ENCODE measurements at places on chromosomes 6 and 20.

GRCh38 chr6:31441365-31442267 lies 38.2 kb downstream of the MICA start:
- H3K4me3 ChIP-seq, result no peak overlapping the region
- H3K27me3 ChIP-seq, result peaks cover 39% of the 10 kb centered on the region
- H3K27ac ChIP-seq, result no peak overlapping the region
- DNase-seq, result peak; percentile 91
- H3K36me3 ChIP-seq, result peaks cover 26% of the 10 kb centered on the region

DNA sequence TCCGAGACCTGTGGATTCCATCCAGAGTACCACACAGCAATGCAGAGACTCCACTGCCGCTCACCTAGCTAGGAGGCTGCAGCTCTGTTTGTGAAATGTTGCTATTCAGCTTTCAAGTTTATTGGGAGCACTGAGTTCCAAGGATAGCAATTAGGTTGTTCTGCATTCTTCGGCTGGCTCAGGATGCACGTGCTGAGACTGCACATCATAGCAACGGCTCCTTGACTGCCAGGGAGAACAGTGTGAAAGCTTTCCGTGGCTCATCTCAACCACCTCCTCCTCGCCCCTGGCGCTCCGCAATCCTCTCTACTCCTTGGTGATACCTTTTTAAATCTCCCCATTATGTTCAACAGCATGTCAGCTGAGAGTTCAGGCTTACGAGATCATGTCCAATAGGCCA lies 116.6 kb downstream of the TSHZ2 start:
- DNase-seq, result no peak
- H3K27ac ChIP-seq, result no peak overlapping the region
- H3K4me1 ChIP-seq, result no peaks in the 10 kb centered on the region
- no peaks in the 10 kb centered on the region for H3K36me3 ChIP-seq

GRCh38 chr6:257774-258173 lies 34.5 kb upstream of the DUSP22 start:
- no peak overlapping the region for H3K4me3 ChIP-seq
- DNase-seq, result no peak
- peaks cover 7% of the 10 kb centered on the region for H3K27me3 ChIP-seq

DNA sequence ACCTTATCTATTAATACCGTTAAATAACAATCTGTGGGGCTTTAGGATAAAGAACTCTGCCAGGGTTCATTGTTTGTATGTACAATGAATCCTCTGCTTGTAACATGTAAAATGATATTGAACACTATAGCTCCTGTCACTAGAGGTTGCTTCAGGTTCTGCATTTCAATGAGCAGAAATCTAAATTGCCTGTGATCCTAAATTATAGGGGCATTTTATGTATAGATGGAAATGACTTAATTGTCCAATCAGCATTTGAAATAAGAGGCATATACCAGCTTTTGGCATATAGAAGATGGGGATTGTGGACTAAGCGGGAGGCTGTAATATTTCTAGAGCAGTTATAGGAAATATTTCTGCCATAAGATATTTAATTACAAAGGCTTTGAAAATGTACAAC lies 2.0 kb downstream of the NCOA3 start:
- H3K27ac ChIP-seq, result no peak overlapping the region
- H3K4me3 ChIP-seq, result peak overlapping the region; percentile 93
- peaks cover 58% of the 10 kb centered on the region for H3K4me1 ChIP-seq

- H3K27me3 ChIP-seq, result no peaks in the 10 kb centered on the region
- peaks cover under 1% of the 10 kb centered on the region for H3K36me3 ChIP-seq
- H3K27ac ChIP-seq, result no peak overlapping the region
- H3K4me1 ChIP-seq, result peaks cover 7% of the 10 kb centered on the region
- DNase-seq, result no peak
Observed at GRCh38 chr6:81865712-81866111, 113.2 kb upstream of the TENT5A start.

DNA sequence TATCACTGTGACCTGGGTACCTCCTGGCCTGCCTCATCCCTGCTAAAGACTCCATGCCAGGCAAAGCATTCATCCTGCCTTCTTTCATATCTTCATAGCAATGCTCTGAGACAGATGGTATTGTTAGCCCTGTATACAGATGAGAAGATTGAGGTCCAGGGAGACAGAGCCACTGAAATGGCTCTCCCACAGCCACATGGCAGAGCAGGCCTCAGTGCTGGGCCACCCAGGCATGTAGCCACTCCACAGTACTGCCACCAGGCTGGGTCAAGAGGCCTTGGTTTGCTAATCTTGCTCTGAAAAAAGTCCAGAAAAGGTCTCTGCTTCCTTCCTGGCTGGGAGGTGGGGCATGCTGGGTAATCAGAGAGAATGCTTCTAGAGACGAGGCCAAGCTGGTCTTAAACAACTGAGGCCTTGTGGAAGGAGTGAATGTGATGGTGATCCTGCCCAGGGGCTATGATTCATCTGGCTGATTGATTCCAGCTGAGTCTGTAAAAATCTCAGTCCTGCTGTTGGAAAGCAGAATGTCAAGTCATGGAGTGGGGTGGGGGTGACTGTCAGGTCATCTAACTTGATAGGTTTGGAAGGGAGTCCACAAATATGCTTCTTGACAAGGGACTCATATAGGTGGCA lies 29.8 kb downstream of the HM13 start:
- no peaks in the 10 kb centered on the region for H3K27me3 ChIP-seq
- 0 out of 2 replicates have a peak, but pooled peaks cover 4% of the 10 kb centered on the region for H3K4me1 ChIP-seq
- peaks cover 27% of the 10 kb centered on the region for H3K36me3 ChIP-seq

DNA sequence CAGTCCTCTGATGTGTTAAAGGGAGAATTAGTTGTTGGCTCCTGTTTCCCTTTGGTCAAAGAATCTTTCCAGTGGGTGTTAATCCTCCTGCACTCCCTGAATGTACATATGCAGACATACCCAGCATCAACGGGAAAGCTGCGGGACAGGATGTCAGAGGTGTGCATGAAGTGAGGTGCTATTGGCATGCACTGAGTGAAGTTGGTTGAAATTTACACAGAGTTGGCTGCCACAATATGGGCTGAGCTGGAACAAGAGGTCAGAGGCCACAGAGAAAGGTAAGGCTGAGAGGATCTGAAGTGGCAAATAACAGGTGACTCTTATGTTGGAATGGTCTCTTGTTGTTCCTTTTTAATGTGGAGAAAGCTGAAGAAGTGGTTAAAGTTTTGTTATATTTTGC lies 82.7 kb upstream of the AKIRIN2 start:
- DNase-seq, result no peak
- H3K27ac ChIP-seq, result no peak overlapping the region
- H3K27me3 ChIP-seq, result no peaks in the 10 kb centered on the region
- H3K36me3 ChIP-seq, result no peaks in the 10 kb centered on the region
- H3K4me1 ChIP-seq, result peaks cover 27% of the 10 kb centered on the region
- no peak overlapping the region for H3K4me3 ChIP-seq

DNA sequence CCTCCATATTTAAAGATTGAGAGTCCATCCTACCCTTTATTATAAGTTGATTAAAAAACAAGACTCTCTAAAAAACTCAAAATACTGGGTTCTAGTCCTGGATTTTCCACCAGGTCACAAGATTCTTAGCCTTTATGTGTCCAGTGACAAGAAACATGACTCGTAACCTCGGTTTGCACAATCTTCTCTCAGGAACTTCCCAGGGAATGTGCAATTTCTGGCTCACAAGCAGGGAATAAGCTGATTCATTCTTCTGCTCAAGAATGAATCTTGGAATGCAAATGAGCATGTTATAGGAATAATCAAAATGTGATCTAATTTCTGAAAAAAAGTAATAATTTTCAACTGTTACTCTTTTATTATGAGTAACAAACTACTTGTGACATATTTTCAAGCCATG lies 45.1 kb downstream of the OGFRL1 start:
- H3K36me3 ChIP-seq, result no peaks in the 10 kb centered on the region
- peaks cover 25% of the 10 kb centered on the region for H3K4me1 ChIP-seq
- H3K27me3 ChIP-seq, result no peaks in the 10 kb centered on the region
- H3K27ac ChIP-seq, result no peak overlapping the region

DNA sequence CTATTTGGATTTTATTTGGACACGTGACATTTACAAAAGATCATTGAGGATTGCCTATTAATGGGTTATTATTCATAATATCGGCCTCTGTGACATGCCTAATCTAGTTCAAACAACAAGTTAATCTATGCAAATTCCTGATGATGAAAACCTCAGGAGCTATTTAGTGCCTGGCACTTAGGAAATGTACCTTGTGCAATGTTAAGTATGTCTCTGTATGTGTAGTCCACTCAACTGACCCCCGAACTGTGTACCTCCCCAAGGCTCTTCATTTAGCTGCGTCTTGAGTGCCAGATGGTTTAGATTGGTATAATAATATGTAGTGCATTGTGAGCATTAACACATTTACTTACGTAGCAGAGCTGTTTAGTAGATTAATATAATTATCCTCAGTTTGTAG lies 6.9 kb downstream of the LAMA2 start:
- H3K36me3 ChIP-seq, result no peaks in the 10 kb centered on the region
- H3K27me3 ChIP-seq, result no peaks in the 10 kb centered on the region
- H3K4me3 ChIP-seq, result no peak overlapping the region
- no peak overlapping the region for H3K27ac ChIP-seq

DNA sequence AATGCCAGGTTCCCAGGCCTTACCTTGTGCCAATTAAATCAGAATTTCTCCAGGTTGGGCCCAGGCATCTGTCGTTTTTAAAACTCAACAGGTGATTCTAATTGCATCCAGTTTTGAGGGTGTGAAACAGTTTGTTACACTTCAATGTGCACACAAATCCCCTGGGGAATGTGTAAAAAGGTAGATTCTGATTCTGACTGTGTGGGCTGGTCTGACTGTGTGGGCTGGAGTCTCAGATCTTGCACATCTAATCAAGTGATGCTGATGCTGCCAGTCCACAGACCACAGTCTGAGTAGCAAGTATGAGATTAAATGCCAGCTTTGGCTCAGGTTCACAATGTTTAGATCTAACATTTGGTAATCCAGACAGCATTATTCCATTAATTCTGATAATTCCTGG lies 12.5 kb upstream of the ETV7 start:
- H3K36me3 ChIP-seq, result no peaks in the 10 kb centered on the region
- no peaks in the 10 kb centered on the region for H3K4me1 ChIP-seq
- H3K27ac ChIP-seq, result no peak overlapping the region

GRCh38 chr6:19037607-19038006 lies 650.5 kb downstream of the RNF144B start:
- H3K27ac ChIP-seq, result no peak overlapping the region
- peaks cover 4% of the 10 kb centered on the region for H3K4me1 ChIP-seq
- no peak overlapping the region for H3K4me3 ChIP-seq

DNA sequence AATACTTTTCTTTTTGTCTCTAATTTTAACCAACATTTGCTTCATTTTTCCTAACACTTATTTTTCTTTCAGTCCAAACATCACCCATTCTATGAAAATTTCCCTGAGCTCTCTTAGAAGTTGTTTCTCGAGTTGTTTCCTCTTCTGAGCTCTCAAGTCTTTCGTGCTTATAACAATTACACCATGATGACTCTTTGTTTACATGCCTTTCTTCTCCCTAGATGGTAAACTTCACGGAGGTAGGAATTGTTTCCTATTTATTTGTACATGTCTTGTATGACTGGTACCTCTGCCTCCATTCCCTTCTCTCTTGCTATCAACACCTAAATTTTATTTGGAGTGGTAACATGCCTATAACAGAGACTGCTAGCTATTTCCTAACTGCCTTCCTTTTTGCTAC lies 6.4 kb downstream of the BLOC1S5 start:
- H3K27ac ChIP-seq, result peak overlapping the region; percentile 51
- peaks cover 24% of the 10 kb centered on the region for H3K36me3 ChIP-seq
- no peaks in the 10 kb centered on the region for H3K27me3 ChIP-seq
- H3K4me1 ChIP-seq, result no peaks in the 10 kb centered on the region

DNA sequence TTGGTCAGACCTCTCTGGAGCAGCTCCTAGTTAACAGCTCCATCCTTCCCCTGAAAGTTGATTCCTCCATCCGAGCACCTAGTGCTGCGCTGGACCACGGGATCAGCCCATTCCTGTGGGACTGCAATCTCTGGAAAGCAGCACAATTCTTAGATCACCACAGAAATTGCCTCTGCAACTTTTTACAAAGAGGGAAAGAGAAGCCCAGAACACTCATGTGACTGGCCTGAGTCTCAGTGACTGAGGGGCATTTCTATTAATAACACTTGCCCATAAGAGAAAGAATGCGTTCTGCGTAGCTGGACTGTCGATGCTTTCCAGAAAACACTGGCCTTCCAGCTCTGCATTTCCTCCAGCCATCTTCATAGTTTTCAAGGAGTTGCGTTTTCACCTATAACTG lies 18.3 kb downstream of the MPC1 start:
- H3K36me3 ChIP-seq, result no peaks in the 10 kb centered on the region
- H3K27me3 ChIP-seq, result no peaks in the 10 kb centered on the region
- peaks cover 68% of the 10 kb centered on the region for H3K4me1 ChIP-seq
- no peak for DNase-seq
- H3K4me3 ChIP-seq, result peak overlapping the region; percentile 16

DNA sequence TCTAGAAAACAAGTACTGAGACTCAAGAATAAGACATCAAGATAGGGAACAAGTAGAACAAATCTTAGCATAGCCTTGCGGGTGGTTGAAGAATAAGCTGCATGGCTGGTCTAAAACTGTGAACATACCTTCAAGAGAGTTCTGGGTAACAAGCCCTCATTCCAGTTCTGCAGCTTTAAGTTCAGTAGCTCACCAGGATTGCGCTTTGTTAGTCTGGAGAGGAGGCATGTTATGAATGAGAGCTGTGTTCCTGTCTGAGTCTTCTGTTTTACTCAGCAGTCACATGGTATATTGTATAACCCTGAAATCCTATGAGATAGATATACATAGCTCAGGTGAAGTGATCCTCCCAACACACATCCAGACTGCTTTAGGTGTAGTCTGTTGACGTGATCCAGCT lies 406.6 kb upstream of the IRAK1BP1 start:
- H3K36me3 ChIP-seq, result peaks cover 7% of the 10 kb centered on the region
- no peak overlapping the region for H3K4me3 ChIP-seq
- H3K27me3 ChIP-seq, result no peaks in the 10 kb centered on the region
- no peaks in the 10 kb centered on the region for H3K4me1 ChIP-seq
- H3K27ac ChIP-seq, result no peak overlapping the region
- DNase-seq, result no peak

- no peak overlapping the region for H3K4me3 ChIP-seq
- DNase-seq, result no peak
- H3K27me3 ChIP-seq, result no peaks in the 10 kb centered on the region
- H3K27ac ChIP-seq, result no peak overlapping the region
Observed at GRCh38 chr6:137680705-137681346, 186.2 kb upstream of the TNFAIP3 start.

- no peak overlapping the region for H3K27ac ChIP-seq
- no peak overlapping the region for H3K4me3 ChIP-seq
- H3K36me3 ChIP-seq, result no peaks in the 10 kb centered on the region
- H3K4me1 ChIP-seq, result peaks cover 22% of the 10 kb centered on the region
- H3K27me3 ChIP-seq, result no peaks in the 10 kb centered on the region
Observed at GRCh38 chr6:139872665-139873064, 498.2 kb upstream of the CITED2 start.

GRCh38 chr6:14458669-14459266 lies 341.2 kb downstream of the CD83 start:
- no peak overlapping the region for H3K27ac ChIP-seq
- DNase-seq, result no peak
- H3K4me3 ChIP-seq, result no peak overlapping the region
- no peaks in the 10 kb centered on the region for H3K27me3 ChIP-seq

- no peak overlapping the region for H3K27ac ChIP-seq
- no peak for DNase-seq
- H3K4me1 ChIP-seq, result peaks cover 16% of the 10 kb centered on the region
- H3K27me3 ChIP-seq, result peaks cover 13% of the 10 kb centered on the region
- H3K4me3 ChIP-seq, result no peak overlapping the region
Observed at GRCh38 chr20:60845146-60845545, 406.9 kb upstream of the CDH4 start.

Data from WTC11 (cell line).